ENCODE measurements at places on chromosomes 12 and 14.

- DNase-seq: no peak
Observed at GRCh38 chr14:74599321-74599761, 12.7 kb downstream of the LTBP2 start.

GRCh38 chr12:64252681-64253080 lies 30.6 kb upstream of the KICS2 start:
- DNase-seq: no peak

DNA sequence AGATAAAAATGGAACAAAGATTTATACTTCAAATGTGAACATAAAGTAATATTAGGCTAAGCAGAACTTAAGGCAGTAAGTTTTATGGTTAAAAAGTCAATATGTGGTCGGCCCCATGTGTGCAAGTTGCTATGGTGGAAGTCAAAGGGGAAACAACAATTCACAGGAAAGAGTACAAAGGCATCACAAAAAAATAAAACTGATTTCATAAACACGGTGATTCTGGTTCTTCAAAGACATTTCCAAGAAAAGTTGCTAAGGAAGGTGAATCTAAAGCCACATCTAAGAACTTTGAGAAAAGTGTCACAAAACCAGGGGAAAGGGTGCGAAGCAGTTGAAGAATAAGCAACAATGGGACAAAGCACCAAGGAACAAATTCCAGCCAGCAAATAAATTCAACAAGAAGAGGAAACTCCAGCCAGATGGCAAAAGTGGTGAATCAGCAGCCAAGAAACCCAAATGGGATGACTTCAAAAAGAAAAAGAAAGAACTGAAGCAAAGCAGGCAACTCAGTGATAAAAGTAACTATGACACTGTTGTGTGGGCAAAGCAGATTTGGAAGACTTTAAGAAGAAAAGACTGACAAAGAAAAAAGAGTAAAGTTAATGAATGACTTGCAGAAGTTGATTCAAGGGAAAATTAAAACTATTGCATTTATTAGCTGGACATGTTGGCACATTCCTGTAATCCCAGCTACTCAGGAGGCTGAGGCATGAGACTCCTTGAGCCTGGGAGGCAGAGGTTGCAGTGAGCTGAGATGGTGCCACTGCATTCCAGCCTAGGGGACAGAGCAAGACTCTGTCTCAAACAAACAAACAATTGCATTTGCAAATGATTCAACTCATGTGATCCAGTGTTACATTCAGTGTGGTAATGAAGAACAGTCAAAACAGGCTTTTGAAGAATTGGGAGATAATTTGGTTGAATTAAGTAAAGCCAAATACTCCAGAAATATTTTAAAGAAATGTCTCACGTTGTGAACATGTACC lies 19.5 kb downstream of the PTGDR start:
- DNase-seq: no peak

GRCh38 chr14:20684662-20685456 lies 499 bp downstream of the RNASE4 start:
- DNase-seq: no peak

- no peak for DNase-seq
Observed at GRCh38 chr12:53887006-53887405, 51.6 kb upstream of the HOXC13 start.

DNA sequence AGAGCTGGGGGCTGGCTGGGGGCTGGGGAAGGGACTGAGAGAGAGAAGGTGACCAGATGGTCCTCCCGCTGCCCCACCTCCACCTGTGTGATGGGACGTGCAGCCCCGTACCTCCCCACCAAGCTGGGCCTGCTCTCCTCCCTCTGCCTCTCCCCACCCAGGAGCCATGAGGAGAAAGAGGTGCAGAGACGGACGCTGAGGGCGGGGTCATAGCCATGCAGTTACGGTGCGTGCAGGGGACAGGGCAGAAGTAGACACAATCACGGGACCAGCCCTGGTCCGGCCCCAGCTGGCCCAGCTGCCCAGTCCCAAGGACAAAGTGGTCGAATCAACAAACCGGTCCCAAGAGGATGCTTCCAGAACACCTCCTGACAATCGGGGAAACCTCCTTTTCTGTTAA lies 33.2 kb downstream of the RFLNA start:
- no peak for DNase-seq

GRCh38 chr12:61574339-61574738 lies 685.9 kb upstream of the USP15 start:
- no peak for DNase-seq

DNA sequence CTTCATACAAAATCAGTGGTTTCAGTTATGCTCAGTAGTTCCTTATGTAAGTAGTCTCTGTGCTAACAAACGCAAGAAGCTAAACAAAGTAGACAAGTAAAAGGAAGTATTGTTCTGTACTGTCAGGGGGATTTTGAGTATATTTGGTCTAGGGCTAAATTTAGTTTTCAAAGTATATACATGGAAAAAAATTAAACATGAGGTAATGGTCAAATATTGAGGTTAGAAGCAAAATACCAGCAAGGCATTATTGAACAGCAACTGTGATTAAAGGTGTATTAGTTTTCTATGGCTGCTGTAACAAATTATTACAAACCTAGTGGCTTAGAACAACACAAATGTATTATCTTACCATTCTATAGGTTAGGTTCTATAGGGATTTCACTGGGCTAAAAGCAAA lies 18.8 kb downstream of the GNG2 start:
- DNase-seq: no peak

DNA sequence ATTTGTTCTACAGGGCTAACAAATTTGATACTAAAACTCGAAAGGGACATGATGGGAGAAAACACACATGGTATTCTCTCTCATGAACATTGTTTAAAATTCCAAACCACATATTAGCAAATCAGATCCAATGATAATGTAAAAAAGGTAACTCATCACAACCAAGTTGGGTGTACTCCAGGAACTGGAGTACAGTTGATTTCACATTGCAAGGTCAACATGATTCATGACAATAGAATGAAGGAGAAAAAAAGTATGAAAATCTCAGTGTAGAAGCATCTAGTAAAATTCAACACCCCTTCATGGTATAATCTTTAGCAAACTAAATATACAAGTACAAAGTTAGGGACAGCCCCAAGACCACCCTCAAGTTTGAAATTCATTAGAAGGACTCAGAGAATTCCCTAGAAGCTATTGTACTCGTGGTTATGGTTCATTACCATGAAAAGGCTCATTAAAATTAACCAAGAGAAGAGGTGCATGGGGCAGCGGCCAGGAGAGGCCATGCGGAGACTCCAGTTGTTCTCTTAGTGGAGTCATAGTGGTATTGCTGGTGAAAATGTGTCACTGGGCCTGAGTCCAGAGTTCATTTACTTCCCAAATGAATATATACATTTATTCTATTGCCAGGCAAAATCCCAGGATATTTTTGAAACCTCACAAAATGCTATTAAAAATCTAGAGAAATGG lies 3.1 kb upstream of the CDCA4 start:
- DNase-seq: no peak

GRCh38 chr12:31644536-31644935 lies 15.0 kb upstream of the ETFBKMT start:
- DNase-seq: no peak

DNA sequence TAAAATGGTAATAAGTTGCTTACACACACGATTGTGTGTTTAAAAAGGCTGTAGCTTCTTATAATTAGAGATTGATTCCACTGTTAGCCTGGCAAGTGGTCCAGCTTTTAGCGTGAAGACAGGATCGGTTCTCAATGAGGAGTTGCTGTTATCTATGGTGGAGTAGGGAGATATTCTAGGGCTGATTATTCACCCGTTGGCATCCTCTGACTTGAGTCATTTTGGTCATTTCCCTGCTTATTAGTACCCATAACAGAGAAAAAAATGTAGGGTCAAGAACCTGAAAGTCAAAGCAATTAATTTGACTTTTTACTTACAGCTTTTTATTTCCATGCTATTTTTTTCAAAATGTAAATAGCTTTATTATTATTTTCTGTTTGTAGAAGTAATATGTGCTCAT lies 76.0 kb downstream of the KCNK13 start:
- DNase-seq: no peak

DNA sequence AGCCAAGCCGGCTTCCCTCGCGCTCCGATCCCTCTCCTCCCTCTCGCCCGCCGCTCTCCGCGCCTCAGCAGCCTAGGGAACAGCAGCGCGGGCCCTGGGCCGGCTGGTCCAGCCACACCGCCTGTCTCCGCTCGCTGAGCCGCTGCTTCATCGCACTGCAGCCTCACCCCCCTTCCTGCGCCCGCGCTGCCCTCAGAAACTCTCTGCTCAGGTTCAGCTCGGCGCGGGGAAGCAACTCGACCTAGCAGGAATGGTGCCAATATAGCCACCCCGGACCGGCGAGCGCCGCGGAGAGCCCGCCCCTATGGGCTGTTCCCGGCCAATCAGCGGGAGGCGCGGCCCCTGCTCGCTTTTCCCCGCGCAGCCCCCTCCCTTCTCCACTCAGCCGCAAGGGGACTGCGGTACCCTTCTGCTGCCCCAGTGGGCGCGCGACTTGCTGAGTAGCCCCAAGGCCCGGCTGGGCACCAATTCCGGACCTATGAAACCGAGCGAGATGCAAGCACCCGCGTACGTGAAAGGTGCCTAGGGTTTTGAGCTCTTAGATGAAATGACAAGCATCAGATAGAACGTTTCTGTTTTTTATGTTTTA lies at the start of gene ADAMTS20:
Gene ADAMTS20, minus strand, starts transcription at position 233 of the 589 bp plus-strand sequence. CDS start 282 bp downstream, outside the sequence.
- DNase-seq: no peak

- DNase-seq: no peak
Observed at GRCh38 chr12:11016937-11017336, 5.5 kb downstream of the TAS2R19 start.

- no peak for DNase-seq
Observed at GRCh38 chr12:119630223-119630780, 36.7 kb downstream of the TMEM233 start.

- no peak for DNase-seq
Observed at GRCh38 chr12:93780101-93780641, 103.0 kb downstream of the CRADD start.

DNA sequence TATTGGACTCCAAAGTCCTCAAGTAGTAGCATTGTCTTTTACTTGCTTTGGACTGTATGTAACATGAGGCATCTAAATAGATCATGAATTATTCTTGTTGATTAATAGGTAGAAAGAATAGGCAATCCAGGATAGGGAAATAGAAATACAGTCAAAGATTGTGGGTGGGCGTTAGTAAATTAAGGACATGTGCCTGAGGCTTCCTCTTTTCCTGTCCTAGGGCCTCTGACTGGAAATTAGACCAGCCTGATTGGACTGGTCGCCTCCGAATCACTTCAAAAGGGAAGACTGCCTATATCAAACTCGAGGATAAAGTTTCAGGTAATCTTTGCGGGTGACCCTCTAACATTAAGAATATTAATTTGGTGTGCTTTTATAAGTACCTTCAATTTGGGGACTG lies 7.6 kb downstream of the NECAP1 start:
- no peak for DNase-seq

DNA sequence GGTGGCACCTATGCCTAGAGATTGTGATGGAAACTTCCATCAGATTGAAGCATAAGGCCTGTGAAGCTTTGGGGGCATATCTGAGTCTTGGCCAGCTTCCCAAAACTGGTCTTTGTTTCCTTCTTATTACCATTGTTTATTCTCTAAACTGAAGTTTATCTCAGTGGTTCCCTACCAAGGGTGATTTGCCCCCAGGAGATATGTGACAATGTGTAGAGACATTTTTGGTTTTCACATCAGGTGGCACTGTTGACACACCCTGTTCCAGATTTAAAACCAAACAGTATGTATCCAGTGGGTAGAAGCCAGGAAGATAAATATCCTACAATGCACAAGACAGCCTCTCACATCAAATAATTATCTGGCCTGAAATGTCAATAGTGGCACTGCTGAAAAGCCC lies 22.1 kb downstream of the RASSF9 start:
- no peak for DNase-seq

DNA sequence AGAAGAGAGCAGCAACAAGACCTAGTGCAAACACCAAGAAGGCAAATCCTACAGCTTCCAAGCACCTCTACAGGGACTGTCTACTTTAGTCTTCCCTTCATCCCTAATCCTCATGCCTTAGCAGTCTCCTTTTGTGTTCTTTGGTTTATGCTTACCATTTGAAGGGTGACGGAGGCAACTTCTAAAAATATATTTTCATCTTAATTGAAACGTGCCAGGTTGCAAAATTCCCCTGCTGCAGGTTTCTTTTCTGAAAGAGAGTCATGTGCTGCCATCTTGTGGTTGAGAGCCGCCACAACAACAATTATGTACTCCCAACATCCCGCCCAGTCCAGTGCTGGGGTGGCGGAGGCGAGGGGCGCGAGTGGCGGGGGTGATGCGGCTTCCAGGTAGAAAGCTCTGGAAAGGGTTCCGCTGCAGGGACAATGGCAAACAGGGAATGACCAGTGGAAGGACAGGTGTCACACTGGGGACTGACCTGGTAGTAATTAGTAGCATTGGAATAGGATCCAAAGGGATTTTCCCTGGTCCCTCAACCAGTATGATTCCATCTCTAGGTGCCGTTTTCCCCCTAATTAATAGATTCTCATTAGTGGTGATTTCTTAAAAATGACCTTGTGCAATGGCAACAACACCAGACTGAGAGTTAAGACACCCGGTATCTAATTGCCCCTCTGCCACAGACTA lies 80.3 kb upstream of the GNG2 start:
- DNase-seq: peak; percentile 61

DNA sequence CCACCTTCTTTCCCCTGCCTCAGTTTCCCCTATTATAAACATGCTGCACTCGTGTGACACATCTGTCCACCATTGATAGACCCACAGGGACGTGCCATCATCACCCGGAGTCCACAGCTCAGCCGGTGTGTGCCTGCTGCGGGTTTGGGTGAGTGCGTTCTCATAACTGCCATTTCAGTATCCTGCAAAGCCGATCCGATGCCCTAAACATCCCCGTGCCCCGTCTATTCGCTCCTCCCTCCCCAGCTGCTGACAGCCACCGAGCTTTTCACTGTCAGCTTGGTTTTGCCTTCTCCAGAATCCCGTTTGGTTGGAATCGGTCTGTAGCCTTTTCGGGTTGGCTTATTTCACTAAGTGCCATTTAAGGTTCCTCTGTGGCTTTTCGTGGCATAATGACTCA lies 3.9 kb downstream of the LRCOL1 start:
- DNase-seq: no peak

DNA sequence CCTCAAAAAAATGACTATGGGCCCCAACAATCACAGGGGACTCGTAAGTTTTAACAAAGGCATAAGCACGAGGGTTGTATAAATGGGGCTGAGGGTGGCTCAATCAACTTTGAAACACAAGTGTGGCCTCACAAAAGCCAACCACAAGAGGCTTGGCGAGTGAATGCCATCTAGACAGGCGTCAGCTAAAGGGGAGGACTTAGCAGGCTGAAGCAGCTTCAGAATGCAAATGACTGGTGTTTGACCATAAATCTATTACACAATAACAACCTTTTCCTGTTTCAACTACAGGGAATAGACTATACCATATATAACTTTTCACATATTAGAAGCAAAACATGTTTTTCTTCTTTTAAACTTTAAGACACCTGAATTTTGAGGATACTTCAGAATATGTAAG lies 777.9 kb downstream of the FSCB start:
- no peak for DNase-seq

DNA sequence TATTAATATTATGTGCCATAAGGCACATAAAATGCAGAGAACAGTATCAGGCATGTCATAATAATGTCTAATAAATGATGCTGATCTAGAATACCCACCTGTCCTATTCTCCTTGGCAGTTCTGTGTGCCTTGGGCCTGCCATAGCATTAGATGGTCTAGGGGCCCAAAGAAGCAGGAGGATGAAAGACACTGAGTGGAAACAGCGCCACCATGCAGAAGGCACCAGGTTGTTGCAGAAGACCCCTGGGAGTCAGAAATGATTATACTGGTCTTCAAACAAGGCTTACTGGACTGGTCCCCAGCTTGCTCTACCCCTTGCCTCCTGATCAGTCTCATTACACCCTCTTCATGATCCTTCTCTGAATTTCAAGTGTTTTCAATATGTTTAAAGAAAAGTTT lies 353.3 kb downstream of the GRIN2B start:
- DNase-seq: no peak

GRCh38 chr12:52156311-52156710 lies 35.5 kb downstream of the KRT80 start:
- DNase-seq: no peak

All from T-cell (primary cell).